ENCODE measurements at places on chromosomes 11 and 22.

- DNase-seq = no peak
These were observed 18.8 kb upstream of the P4HA3 start for GRCh38 chr11:74330075-74330858.

DNA sequence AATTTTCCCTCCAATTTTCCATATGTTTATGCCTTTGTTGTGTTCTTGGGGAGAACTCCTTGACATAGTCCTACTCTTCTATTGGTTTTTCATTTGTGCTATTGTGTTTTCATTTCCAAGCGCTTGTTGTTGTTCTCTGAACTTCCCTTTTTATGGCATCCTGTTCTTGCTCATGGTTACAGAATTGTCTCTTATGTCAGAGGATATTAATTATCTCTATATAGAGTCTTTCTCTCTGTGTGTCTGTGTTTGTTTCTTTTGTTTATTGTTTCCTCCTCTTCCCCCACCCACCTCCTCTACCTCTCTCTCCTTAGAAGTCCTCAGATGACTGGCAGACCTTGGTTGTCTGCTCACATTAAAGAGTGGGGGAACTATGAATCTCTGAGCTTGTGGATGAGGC, 69.9 kb downstream of the HORMAD2 start:
- no peak for DNase-seq

- DNase-seq = no peak
These were observed 65.5 kb downstream of the AAMDC start for GRCh38 chr11:77886401-77886800.

DNA sequence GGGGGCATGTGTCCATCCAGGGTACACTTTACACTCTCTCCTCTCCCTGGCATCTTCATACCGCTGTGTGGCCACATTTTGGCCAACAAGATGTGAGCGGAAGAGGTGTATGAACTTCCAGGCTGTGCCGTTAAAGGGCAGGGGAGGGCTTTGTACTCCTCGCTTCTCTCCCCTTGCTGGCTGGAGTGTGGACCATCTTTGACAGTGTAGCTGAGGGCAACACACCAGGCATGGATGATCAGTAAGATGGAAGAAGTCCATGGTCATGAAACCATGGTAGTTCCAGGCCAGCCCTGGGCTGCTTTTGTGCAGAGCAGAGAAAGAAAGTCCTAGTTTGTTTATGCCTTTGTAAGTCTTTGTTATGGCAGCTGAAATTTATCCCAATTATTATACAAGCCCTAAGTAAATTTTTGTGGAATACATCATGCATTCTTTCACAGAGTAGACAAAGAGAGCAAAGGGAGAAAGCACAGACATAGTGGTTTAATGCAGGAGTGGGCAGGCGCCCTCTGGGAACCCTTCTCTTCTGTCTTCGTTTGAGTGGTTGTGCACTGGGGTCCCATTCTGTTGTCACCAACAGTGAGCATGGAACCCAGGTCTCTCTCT, 70.4 kb downstream of the FBXO7 start:
- no peak for DNase-seq

DNA sequence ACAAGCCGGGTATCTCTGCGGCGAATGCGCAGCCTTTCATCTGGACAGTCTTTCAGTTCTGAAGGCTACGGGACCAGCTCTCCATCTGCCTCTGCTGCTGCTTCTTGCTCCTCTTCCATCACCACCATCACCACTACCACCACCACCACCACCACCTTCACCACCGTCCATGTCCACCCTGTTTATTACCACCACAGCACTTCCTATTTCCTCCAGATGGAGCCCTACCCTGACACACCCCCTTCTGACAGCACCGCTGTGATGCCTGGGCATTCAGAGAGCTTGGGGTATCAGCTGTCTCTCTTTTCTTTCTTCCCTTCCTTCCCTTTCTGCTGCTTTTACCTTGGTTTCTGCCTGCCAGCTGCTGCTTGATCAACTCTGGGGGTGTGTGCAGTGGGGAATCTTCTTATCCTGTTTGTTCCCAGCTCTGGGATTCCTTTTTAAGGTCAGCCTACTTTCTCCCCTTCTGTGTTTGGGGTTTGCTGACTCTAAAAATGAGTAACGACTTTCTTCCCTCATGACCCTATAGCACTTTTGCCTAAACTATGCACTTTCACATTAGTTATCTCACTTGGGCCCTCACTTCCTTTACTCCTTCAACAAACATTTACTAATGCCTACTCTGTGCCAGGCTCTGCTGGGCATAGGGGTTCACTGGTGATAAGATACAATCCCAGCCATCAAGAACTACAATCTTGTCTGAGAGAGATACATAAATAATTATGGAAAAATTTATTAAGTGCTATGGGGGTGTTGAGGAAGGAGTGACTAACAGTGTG, 7.8 kb upstream of the RRM1 start:
- no peak for DNase-seq

DNA sequence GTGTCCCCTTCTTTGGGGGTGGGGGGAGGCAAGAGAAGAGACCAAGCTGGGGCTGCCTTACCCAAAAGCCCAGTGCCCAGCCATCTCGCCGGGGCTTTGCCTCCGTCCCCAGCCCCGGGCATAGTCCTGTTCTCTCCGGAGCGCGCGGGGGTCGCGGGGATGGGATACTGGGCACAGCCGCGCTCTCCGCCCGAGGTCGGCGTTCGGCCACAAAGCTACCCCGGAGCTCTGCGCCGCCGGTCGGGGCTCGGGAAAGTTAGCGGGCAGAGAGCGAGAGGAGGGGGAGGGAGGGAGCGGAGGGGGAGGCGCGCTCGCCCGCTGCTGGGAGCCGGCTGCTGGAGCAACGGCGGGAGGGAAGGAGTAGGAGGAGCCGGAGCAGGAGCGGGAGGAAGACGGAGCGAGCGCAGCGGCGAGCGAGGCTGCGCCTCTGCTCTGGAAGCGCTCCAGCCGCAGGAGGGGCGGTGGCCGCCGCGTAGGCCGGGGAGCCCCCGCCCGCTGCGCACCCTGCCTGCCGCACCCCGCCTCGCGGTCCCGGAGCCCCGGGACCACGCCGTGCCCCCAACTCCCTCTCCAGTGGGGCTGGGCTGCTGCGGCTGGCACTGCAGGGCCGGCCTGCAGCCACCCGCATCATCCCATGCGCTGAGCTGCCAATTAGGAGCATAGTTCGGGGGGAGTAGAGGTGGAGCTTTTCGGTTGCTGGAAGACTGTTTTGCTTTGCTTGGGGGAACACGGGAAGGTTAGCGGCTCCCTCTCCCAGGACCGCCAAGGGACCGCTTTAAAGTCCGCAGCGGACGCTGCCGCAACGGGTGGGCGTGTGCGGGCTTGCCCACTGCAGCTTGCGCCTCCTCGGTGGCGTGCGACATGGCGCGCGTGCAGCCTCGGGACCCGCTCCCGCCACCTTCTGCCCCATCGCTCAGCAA, at the start of gene SCN4B:
Gene SCN4B (minus strand): TSS at position 272 of the 920 bp plus-strand sequence. CDS start 150 bp downstream, at position 122.
- DNase-seq = peak; percentile 83

DNA sequence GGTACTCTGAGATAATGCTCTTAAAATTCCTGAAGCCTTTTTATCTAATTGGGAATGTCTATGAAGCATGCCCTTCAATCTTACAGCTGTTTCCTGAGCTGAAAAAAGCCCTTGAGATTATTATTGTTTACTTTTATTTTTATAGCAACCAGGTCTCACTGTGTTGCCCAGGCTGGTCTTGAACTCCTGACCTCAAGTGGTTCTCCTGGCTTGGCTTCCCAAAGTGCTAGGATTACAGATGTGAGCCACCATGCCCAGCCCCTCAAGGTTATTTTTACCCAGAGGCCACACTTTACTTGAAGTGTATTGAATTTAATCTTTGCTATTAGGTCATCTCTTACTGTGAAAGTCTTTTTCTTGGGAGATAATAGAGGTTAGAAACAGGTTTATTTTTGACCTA, 7.0 kb upstream of the SWAP70 start:
- no peak for DNase-seq

DNA sequence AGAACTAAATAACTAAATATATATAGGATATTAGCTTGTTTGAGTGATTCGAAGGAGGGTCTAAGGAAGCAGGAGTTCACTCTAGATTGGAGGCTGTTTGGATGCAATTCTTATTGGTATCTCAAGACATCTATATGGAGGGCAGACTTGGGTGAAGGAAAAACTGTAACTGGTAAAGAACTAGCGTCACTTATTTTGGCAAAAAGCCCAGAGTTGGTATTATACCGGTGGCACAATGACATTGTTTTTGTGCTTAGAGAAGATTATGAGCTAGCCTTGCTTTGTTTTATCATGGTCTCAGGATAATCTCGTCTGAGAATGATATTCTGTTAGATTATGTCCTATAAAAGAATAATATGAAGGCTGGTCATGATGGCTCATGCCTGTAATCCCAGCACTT, 6.0 kb upstream of the SLC35F2 start:
- DNase-seq = no peak

GRCh38 chr22:31586137-31586920, 75.7 kb downstream of the PISD start:
- no peak for DNase-seq

GRCh38 chr11:10294290-10294953, 403 bp upstream of the SBF2 start:
- peak; percentile 77 for DNase-seq

- no peak for DNase-seq
These were observed 1022.8 kb downstream of the BRD1 start for GRCh38 chr22:48804811-48805301.

DNA sequence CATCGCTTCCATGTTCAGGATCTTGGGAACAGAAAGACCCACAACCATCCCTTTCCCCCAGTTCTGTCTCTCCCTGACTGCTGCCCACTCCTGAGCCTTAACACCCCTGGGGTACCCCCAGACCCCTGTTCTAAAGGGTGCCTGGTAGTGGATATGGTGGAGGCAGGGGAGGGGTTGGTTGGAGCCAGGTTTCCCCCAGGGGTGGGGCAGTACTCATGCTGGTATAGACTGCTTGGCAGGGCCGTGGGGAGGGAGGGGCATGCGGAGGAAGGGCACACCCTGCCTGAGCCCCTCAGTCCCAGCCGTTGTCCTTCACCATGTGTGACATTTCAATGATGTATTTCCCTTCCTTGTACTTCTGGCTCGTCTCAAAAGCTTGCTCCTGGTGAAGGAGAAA, 4.0 kb downstream of the YPEL4 start:
- no peak for DNase-seq

DNA sequence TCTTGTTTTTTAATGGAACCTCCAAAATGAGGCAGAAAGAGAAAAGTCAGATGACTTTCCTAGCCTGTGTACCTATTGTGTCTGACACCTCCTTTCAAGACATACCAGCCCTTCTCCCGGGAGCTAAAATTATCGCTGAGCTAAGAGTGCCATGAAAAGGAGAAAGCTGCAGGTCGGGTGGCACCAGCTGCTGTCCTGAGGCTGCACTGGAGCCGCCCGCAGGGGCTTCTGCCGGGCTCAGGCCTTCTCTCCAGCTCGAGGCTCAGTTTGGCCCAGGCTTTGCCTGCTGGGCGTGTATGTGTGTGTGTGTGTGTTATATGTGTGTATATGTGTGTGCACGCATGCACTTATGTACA, 27.7 kb upstream of the RAB1B start:
- no peak for DNase-seq

GRCh38 chr22:20264614-20265452, 3.3 kb downstream of the RTN4R start:
- DNase-seq = no peak

DNA sequence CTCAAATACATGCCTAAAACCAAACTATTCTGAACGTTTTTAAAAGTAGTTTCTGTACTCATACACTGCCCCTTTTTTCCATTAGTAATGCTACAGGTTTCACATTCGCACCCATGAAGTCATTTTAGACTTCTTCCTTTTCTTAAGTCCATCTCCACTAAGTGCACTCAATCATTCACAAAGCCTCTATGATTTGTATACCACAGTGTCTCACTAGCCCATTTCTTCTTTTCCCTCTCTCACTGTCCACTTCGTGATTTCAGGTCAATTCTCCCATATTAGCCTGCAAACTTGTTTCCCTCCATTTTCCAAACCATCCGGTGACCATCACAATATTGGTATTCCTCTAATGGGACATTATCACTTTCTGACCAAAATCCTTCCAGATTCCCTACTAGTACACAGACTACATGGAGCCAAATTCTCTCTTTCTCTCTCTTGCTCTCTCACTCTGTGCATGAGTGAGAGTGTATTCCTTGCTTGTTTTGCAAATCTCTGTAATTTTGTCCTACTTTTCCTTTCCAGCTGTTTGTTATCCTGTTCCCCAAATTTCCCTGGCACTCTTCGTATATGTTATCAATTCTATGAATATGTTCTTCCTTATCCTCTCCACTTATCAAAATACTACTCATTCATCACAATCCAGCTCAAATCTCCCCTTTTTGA, 3.4 kb upstream of the ZC3H12C start:
- DNase-seq = no peak
